IPS-NIHi11 (cell line): ENCODE measurements at places on chromosomes 7 and 10.

GRCh38 chr7:102967798-102968197 lies 55.0 kb downstream of the LRRC17 start:
- DNase-seq, result no peak

GRCh38 chr10:125797994-125798662 lies 22.5 kb upstream of the MMP21 start:
- DNase-seq, result no peak

DNA sequence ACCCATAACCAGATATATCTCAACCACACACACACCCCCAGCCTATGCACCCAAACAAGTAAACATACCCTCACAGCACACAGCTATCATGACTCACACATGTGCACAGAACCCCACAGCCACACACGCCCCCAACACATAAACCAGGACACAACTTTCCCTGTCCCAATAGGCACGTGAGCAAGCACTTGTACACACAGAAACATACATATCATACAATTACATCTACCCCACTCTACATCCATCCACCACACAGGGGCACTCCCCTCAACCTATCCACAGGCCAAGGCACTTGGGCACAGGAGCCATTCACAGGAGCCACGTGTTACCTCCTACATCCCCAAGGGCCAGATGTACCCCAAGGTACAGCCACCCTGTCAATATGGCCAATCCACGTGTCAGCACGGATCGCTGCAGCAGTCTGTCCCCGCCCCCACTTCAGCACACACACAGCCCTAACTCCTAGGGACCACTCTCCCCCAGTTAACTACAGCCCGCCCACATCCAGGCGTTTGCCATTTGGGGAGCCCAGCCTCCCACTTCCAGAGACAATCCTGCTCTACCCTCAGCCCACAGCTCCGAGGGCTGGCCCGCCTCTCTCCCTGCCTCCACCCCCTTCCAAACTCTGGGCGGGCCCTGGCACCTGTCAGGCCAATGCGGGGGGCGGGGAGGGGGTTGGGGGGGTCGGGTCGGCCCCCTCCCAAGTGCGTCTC lies 163.5 kb downstream of the SH3PXD2A start:
- no peak for DNase-seq

DNA sequence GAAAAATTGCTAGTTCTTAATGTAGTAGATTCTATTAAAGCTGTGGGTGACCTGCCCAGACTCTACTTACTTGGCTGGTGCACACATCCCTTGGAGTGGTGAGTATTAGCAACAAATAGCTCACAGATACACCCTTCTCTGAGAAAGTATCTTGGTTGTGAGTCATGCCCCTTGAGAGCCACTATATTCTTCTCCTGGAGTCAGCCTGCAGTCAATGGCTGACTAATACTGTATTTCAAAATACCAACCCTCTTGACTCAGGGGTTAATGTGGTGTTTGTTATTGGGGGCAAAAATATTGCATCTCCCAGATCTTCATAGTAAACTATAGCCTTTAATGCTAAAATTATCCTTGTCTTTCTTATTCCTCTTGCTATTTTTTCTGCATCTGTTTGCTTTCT lies 354.9 kb downstream of the BMPER start:
- DNase-seq, result no peak

- DNase-seq, result peak; percentile 94
These were observed 115.2 kb downstream of the SORBS1 start for GRCh38 chr10:95445837-95446486.

- DNase-seq, result no peak
These were observed 16.5 kb upstream of the IMMP2L start for GRCh38 chr7:111578754-111579153.

DNA sequence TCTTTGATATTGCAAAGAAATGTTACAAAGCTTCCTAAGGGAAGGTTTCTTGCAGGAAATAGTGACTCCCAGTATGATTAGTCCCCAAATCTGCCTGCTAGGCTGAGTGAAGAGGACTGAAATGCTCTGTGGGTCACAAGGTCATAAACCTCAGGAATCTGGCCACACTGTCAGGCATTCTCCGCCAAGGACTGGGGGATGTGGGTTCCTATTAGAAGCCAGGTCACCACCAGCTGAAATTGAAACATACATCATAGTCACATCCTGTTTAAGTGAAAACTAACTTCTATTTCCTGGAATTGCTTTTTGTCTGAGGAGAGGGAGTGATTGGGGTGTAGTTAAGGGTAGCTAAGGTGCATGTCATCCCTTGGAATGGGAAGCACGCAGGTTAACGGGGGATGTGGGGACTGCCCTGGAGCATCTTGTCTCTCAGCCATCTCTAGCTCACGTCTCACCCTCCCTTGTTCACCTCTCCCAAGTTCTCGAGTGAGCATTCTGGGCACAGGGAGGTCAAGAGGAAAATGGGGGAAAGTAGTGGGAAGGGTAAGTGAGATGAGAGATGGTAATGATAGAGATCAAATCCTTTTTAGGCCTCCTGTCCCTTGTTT lies 12.0 kb upstream of the GSAP start:
- DNase-seq, result no peak

DNA sequence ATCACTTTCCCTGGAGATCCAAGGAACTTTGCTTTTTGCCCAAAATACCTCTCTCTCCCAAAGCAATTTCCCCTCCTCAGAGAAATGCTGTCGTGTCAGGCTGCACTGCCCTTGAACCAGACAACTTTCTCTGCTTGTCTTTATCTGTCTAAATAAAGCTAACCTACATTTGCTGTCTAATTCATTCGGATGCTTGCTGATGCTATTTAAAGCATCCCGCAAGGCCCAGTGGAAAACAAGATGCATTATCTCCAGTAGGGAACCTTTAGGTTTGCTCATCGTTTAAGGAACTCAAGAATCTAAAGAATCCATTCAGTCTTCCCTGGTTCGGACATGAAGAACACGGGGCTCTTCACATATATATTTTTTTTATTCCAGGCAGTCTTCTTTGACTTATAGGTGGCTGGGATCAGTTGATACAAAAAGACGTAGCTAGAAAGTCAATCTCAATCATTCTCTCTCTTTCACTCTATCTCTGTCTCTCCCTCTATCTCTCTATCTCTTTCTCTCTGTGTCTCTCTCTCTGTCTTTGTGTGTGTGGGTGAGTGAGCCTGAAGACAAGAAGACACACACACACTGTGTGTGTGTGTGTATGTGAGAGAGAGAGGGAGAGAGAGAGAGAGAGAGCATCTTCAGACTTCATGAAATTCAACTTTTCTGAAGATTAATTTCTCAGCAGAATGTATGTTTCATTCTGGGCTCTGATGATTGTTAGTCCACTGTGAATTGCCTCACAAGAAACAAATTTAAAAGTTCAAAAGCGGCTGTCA lies 92.8 kb upstream of the MKLN1 start:
- DNase-seq, result no peak

GRCh38 chr7:8590225-8590624 lies 156.8 kb downstream of the NXPH1 start:
- no peak for DNase-seq
